ENCODE measurements at places on chromosomes 16 and 17.

- no peak for DNase-seq
Observed at GRCh38 chr17:50210240-50211225, 9.1 kb upstream of the COL1A1 start.

DNA sequence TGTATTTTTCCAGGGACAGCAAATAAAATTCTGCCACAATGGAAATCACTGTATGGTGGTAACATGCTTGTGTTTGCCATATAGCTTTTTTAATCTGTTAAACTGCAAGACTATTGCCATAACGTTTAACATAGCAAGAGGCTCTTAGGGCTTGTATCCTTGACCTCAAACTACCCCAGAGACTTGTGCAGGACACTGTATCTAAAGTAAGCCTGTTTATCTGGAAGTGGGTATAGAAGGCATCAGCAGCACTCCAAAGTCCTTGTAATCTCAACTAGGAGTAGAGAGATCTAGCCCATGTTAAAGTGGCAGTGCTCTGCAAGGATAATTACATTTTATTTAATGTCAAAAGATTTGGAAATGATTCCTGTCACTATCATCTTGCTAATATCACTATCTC, 1424.1 kb downstream of the CDH11 start:
- DNase-seq = no peak

- no peak for DNase-seq
Observed at GRCh38 chr17:49916854-49917515, 52.0 kb upstream of the DLX4 start.

GRCh38 chr16:64094992-64095634, 1026.8 kb downstream of the CDH11 start:
- no peak for DNase-seq

DNA sequence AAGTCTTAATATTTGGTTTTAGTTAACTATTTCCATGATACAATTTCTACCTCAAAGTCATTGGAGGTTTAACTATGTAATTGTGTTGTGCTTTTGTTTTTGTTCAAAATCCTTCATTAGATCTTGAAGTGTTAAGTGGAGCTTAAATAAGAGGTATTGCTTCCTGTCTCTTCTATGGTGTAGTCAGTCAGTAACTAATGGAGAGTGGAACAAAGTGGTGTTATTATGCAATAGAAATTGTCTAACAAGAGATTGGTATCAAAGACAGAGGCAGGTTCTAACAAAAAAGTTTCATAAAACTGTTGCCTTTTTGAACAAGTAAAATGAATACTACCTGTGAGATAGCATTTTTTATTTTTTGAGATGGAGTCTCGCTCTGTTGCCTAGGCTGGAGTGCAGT, 45.2 kb downstream of the GRB7 start:
- no peak for DNase-seq

- no peak for DNase-seq
Observed at GRCh38 chr16:3242709-3243108, 7.8 kb upstream of the ZNF200 start.

GRCh38 chr17:37792787-37793186, 47.9 kb upstream of the HNF1B start:
- no peak for DNase-seq

DNA sequence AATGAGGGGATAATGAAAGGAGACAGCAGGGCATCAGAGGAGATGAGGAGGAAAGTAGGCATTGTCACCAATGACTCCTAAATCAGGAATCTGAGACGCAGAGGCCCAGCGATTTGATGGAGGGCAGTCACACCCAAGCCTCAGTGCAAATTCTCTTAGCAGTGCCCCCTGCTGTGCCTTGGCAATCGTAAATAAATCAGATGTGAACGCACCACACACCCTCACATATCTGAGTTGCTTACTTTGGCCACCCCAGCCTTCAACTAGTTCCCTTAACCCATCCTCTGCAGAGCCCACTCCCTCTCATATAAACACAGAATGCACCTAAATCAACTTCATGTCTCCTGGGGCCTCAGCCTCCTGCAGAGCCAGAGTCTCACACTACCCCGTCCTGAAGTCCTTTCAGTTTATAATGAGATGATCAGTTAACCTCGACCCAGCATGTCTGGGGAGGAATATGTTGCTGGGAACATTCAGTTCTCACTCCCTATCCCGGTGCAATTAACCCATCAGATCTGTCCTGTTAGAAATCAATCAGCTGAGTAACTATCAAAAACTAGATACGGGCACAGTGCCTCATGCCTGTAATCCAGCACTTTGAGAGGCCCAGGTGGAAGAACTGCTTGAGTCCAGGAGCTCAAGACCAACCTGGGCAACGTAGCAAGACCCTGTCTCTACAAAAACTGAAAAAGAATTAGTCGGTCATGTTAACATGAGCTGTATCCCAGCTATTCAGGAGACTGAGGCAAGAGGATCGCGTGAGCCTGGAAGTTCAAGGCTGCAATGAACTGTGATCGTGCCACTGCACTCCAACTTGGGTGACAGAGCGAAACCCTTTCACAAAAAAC, 78.4 kb downstream of the SLC39A11 start:
- no peak for DNase-seq

DNA sequence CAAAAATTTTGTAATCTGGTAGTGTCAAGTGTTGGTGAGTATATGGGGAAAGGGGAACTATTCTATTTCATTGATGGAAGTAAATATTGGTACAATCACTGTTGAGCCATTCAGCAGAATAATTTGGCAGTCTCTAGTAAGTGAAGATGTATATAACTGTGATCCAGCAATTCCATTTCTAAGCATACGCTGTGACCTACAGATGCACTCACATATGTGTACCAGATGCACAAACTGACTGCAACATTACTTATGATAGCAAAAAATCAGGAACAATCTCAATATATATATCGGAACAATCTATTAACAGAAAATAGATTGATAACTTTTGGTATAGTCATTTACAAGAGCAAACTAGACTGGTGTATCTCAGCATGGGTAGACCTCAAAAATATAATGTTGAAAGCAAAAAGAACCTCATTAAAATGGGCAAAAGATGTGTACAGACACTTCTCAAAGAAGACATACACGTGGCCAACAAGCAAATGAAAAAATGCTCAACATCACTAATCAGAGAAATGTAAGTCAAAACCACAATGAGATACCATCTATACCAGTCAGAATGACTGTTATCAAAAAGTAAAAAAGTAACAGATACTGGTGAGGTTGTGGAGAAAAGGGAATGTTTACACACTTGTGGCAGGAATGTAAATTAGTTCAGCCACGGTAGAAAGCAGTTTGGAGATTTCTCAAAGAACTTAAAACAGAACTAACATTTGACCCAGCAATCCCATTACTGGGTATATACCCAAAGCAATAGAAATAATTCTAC, 20.7 kb downstream of the ADAP2 start:
- DNase-seq = no peak
